ENCODE measurements at places on chromosomes 7 and 10.

- DNase-seq = no peak
Observed at GRCh38 chr7:124680304-124680703, 85.3 kb downstream of the GPR37 start.

DNA sequence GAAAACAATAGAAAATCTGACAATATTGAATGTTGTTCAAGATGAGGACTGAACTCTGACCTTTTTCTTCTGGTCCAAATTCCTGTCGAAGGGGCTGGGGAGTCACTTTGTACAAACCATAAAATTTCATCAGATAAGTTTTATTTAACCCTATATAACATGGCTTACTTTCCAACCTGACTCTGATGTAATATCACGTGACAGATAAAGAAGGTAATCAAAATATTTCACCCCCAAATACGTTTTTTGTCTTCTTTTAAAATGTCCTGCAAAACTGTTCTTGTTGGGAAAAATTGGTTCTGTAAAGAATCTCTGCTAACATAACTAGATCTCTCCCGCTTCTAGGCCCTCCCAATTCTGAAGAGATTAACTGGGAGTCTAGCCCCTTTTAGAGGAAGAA lies 90.9 kb upstream of the MDFIC start:
- DNase-seq = no peak

GRCh38 chr7:90453931-90454330 lies 15.5 kb upstream of the PTTG1IP2 start:
- DNase-seq = no peak

DNA sequence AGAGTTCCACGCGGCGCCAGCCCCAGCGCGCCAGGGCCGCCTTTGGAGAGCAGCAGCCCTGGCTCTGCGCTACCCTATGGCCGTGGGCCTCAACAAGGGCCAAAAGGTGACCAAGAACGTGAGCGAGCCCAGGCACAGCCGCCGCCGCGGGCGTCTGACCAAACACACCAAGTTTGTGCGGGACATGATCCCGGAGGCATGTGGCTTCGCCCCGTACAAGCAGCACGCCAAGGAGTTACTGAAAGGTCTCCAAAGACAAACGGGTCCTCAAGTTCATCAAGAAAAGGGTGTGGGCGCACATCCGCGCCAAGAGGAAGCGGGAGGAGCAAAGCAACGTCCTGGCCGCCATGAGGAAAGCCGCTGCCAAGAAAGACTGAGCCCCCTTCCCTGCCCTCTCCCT lies 144.1 kb downstream of the SRPK2 start:
- no peak for DNase-seq
